ENCODE measurements at places on chromosomes 12 and 14.

GRCh38 chr12:72236071-72236705 is 36.0 kb upstream of the TRHDE start:
- no peak for DNase-seq

GRCh38 chr14:64725879-64726584 is 21.8 kb downstream of the PLEKHG3 start:
- DNase-seq: no peak

DNA sequence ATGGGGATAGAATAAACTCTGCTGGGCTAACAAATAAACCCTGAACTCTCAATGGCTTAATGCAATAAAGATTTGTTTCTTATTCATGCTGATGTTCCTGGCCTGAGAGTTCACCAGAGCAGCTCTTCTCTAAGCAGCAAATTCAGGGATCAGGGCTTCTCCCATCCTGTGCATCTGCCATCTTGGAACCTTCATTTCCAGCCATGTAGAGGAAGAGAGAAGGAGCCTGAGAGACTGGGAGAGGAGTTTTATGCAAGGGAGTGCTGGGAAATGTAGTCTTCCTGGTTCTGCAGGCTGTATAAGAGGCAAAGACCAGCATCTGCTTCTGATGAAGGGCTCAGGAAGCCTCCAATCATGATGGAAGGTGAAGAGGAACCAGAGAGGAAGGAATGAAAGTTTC is 20.6 kb upstream of the APOLD1 start:
- DNase-seq: no peak

GRCh38 chr14:73662487-73662943 is 17.7 kb downstream of the DNAL1 start:
- peak; percentile 93 for DNase-seq

GRCh38 chr12:53425515-53426150 is 2.0 kb downstream of the AMHR2 start:
- no peak for DNase-seq

- DNase-seq: peak; percentile 6
Measured at GRCh38 chr14:61388976-61389576, 67.7 kb downstream of the PRKCH start.

DNA sequence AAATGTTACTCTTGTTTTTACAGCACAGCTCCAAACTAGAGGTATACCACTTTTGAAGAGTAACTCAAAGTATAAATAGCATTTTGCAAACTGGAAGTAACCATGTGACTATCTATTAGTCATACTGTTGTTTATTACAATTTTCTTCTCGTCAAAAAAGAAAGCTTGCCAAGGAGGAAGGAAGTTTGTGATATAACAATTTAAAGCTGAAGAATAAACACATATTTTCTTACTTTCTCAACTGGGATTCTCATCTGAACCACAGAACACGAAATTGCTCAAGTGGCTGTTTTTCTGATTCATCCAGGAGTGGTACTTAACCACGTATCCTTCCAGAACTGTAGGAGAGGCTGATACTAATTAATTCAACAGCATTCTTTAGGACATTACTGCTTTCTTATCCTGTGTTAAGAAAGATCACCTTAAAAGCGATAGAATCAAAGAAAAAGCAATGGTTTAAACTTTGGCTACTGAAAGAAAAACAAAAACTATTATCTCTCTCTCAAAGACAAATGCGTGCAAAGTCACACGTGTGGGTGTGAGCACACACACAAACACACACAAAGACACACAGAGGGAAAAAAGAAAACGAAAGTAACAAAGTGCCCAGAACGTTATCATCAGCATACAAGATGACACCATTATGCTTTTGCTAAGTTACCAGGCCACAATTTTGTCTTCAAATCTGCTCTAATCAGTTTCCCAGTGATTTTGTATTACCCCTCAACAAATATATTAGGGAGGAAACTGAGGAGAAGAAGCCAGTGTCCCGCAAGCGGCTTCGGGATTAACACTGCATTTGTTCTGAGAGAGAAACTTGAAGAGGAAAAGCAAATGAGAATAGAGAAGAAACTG is at the start of gene CLEC2B:
TSS of gene CLEC2B (minus strand) at position 48 of the 855 bp plus-strand sequence.
- peak; percentile 94 for DNase-seq

GRCh38 chr12:57852200-57852599 is 5.7 kb upstream of the CTDSP2 start:
- no peak for DNase-seq

- no peak for DNase-seq
Measured at GRCh38 chr14:97138801-97139200, 341.6 kb downstream of the VRK1 start.

DNA sequence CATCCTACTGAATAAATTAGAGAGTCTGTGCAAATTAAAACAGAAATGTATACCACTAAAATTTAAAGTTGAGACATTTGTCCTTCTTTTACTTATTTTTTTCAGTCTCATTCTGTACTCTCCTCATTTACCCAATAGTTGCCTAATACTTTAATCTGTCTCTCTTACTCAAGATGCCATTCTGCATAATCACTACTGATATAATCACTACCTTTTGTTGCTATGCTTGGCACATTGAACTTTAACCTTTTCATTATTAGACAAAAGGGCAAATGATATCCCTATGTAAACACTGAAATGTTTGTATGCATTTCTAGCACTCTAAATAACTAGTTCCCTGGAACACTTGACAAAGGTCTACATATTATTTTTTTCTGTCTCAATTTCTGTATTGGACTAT is 1108.3 kb upstream of the FLRT2 start:
- DNase-seq: peak; percentile 4

DNA sequence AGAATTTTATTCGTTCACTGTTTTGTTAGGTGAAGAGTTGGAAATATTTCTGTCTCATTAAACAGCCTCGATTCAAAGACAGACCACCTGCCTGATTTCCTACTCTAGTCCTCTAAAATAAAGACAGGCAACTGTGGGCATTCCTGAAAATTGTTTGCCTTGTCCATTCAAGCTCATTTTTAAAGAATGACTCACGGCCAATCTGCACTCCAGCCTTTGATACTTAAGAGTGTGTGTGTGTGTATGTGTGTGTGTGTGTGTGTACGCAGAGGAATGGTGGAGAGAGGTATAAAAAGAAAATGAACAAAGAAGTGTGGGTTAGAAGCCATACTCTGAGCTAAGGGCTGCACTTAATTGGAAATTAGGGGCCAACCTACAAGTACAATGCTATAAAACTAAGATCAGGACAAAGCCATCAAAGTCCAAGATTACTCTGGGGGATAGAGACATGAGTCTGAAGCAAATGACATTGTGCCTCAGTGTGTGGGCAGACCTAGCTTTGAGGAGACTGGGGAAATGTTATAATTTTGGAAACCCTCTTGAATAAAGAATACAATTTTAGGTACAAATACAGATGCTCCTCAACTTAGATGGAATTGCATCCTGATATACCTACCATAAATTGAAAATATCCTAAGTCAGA is 45.6 kb upstream of the SOCS2 start:
- peak; percentile 87 for DNase-seq

GRCh38 chr12:7120166-7120565 is 8.5 kb downstream of the RBP5 start:
- DNase-seq: no peak

GRCh38 chr12:16880864-16881285 is 274.9 kb upstream of the LMO3 start:
- DNase-seq: no peak

- no peak for DNase-seq
Measured at GRCh38 chr12:12642916-12643315, 31.2 kb downstream of the CREBL2 start.

DNA sequence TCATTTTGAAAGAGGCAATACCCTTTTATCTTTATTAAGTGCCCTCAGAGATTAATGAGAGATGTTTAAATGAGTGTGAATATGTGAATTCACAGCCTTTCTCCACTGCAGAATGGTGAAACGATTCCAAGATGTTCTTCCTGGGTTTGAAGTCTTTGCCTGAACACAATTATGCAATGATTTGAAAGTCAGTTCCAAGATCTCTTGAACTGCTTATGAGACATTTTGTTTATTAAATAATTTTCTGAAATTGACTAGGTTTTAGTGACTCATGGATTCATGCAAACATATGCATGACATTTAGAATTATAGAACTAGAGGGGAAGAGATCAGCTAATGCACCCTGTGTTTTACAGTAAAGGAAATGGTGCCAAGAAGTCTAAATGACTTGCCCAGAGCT is 118.1 kb upstream of the SLC38A2 start:
- peak; percentile 45 for DNase-seq

DNA sequence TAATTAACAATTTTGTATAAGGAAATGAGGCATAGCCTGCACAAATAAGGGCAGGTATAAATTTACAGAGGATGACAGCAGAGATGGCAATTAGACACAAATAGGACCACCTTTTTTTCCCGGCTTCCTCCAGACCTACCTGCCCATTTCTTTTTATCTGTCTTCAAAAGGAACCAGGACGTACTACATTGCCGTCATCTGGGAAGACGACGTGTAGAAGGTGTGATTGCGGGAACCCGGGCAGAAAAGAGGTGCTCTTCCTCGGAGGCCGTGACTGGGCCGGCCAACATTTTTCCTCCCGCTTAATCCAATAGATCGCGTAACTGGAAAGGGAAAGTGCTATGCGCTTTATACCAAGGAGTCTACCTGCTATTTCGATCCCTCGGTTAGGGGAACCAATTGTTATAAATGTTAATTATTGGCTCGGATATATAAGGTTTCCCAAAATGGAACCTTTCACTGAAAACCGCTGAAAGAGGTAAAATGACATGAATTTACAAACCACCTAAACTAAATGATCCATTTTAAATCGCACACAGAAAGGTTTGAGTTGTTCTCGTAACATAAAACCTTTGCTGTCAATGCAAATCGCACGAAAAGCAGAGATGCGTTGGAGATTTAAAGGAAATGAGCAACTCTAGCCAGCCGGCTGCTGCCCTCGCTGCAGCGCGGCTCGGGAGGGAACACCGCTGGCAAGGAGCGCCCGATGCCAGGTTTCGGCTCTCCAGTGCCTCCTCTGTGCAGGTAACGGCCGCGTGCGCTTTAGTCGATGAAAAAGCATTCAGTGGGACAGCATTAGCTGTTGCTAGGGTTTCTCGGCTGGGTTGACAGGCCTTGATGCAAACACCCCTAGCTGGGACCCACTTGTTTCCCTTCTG is 2.8 kb upstream of the SIX1 start:
- DNase-seq: no peak

- DNase-seq: peak; percentile 78
Measured at GRCh38 chr12:72274931-72275330, 2.8 kb downstream of the TRHDE start.

- DNase-seq: no peak
Measured at GRCh38 chr14:94237983-94238382, 55.1 kb downstream of the SERPINA10 start.

- no peak for DNase-seq
Measured at GRCh38 chr12:68067762-68068376, 78.6 kb downstream of the IFNG-AS1 start.

GRCh38 chr12:107779077-107779831 is 4.8 kb downstream of the ASCL4 start:
- no peak for DNase-seq

DNA sequence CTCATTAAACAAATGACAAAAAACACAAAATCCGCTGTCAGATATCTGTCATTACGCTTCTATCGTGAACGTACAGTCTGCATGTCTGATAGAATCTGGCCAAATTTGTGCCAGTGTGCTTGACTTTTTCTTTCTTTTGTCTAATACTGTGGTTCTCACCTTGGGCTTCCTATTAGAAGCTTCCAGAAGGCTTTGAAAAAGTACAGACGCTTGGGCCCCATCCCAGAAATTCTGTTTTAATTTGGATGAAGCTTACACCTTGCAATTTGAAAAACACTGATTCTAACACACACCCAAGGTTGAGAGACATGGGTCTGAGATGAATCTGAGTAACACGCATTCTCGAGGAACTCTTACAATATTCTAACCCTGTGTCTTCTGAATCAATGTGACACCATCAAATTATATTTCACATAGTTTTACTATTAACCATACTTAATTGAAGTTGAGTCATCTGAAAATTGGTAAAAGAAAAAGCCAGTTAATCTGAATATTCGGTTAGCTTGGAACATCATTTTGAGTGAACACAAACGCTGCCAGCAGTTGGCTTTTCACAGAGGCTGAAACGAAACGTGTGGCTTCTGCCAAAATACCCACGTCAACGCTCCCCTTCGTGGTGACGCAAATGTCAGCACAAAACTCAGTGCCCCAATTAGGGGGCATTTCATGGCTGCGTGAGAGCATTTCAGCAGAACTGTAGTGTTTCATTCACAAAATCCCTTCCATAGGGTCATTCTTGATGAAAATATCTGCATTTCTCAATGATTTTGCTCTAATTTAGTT is 420.5 kb downstream of the TMEM132D start:
- DNase-seq: no peak

GRCh38 chr12:66594688-66595087 is 84.2 kb downstream of the GRIP1 start:
- DNase-seq: no peak

GRCh38 chr12:6376079-6376869 is 911 bp upstream of the SCNN1A start:
- DNase-seq: peak; percentile 56

DNA sequence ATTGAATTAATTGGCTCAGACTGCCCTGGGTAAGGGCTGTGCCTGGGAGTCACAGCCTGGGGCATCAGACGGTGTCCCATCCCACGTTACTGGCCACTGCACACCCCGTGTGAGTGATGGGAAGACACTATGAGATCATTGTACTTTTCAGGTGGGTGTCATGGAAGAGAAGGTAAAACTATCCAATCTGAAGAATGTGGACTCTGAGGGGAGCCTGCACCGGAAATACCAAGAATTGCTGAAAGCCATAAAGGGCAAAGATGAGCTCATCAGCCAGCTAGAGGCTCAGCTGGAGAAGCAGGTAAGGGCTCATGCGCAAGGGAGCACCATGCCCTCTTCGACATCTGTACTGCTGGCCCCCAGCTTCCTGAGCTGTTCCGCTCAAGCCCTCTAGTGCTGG is 24.0 kb downstream of the PLEKHH1 start:
- peak; percentile 53 for DNase-seq

DNA sequence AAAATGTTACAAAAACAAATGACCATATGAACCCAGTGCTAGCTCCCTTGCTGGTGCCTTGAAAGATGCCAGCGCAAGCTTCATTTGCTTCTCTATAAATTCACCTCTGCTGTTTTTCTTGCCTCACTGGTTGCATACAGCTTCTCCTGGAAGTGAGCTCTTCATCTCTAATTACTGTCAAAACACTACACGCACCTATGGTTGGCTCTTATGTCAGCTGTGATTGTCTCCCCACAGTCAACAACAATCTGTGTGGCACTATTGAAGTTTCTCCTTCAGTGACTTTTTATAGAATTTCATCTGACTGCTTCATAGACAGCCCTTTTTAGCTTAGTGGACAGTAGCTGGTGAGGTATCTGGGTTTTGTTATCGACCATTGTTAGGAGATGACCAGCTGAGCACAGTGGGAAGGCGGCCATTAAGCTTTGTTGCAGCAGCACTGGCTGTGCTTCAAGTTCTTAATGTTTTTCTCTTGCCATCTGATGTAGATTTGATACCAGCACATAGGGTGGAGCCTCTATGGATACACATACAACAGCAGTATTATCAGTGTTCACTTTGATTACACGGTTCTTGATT is 131.8 kb downstream of the KITLG start:
- no peak for DNase-seq

GRCh38 chr14:31212893-31213292 is 5.3 kb upstream of the HECTD1 start:
- no peak for DNase-seq

Data from mesenchymal stem cell (in vitro differentiated cells and primary cell).